ENCODE measurements at places on chromosomes 12 and 14. TPM values are rescaled to one million over a fixed set of nuclear protein-coding genes. Genes with fewer than 3 reads are reported as not detected.

DNA sequence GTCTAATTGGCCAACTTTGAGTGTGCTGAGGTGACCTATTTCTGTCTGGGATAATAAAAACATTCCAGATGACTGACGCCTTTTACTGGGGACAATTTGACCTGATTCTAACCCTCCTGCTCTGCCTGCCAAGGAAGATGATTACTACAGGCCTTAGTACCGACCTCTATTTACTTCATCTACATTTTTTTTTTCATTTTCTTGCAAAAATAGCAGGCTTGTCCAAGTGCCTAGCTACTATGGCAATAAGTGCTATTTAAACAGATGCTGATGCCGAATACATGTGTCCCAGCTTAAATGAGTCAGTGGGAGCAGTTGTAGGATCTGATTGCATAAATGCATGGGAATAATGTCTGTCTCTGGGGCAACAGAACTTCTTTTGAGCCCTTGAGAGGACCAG is 254.3 kb downstream of the RGS6 start:
- H3K4me1 ChIP-seq, result no peaks in the 10 kb centered on the region
- H3K4me3 ChIP-seq, result no peak overlapping the region
- H3K36me3 ChIP-seq, result no peaks in the 10 kb centered on the region
- H3K27me3 ChIP-seq, result no peaks in the 10 kb centered on the region
- H3K27ac ChIP-seq, result no peak overlapping the region

- peaks cover 61% of the 10 kb centered on the region for H3K4me1 ChIP-seq
- peak overlapping the region; percentile 79 for H3K27ac ChIP-seq
- peak; percentile 82 for DNase-seq
- H3K36me3 ChIP-seq, result no peaks in the 10 kb centered on the region
These were observed 1.2 kb upstream of the TNFAIP2 start for GRCh38 chr14:103121846-103122584.

DNA sequence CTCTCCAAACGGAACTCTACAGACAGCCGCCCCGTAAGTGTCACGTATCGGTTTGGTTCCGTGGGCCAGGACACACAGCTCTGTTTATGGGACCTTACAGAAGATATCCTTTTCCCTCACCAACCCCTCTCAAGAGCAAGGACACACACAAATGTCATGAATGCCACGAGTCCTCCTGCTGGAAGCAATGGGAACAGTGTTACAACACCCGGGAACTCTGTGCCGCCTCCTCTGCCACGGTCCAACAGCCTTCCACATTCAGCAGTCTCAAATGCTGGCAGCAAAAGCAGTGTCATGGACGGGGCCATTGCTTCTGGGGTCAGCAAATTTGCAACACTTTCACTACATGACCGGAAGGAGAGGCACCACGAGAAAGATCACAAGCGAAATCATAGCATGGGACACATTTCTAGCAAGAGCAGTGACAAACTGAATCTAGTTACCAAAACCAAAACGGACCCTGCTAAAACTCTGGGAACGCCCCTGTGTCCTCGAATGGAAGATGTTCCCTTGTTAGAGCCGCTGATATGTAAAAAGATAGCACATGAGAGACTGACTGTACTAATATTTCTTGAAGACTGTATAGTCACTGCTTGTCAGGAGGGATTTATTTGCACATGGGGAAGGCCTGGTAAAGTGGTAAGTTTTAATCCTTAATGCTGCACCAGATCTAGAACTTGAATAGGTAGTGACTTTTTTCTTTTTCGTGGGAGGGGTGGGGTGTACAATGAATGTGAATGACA is 69.7 kb downstream of the WDR20 start:
- DNase-seq, result peak; percentile 58
- peaks cover 12% of the 10 kb centered on the region for H3K4me1 ChIP-seq
- peak overlapping the region; percentile 43 for H3K27ac ChIP-seq
- H3K27me3 ChIP-seq, result no peaks in the 10 kb centered on the region

GRCh38 chr12:111761099-111761498 is 5.6 kb upstream of the ALDH2 start:
- no peak for DNase-seq
- no peak overlapping the region for H3K27ac ChIP-seq
- no peak overlapping the region for H3K4me3 ChIP-seq

DNA sequence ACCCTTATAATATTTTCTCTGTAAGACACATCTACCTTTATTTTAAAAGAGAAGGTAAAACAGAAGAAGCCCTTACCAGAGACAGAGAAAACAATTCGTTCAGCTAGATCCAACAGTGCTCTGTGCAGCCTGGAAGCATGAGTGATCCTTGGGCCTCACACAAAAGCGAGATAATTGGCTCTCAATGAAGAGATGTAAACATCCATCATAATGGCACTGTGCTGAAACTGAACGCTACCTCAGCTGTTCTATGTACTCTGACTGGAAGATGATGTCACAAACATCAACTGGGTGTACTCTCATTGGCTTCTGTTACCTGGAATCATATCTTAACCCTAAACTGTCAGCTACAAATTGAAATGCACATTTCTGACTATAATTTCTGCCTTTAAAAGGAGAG is at the start of gene MGAT4C:
MGAT4C (minus strand) TSS at position 229 of the 400 bp plus-strand sequence.
- no peaks in the 10 kb centered on the region for H3K4me1 ChIP-seq
- no peaks in the 10 kb centered on the region for H3K27me3 ChIP-seq
- no peak within 1 kb of the TSS for H3K4me3 ChIP-seq

DNA sequence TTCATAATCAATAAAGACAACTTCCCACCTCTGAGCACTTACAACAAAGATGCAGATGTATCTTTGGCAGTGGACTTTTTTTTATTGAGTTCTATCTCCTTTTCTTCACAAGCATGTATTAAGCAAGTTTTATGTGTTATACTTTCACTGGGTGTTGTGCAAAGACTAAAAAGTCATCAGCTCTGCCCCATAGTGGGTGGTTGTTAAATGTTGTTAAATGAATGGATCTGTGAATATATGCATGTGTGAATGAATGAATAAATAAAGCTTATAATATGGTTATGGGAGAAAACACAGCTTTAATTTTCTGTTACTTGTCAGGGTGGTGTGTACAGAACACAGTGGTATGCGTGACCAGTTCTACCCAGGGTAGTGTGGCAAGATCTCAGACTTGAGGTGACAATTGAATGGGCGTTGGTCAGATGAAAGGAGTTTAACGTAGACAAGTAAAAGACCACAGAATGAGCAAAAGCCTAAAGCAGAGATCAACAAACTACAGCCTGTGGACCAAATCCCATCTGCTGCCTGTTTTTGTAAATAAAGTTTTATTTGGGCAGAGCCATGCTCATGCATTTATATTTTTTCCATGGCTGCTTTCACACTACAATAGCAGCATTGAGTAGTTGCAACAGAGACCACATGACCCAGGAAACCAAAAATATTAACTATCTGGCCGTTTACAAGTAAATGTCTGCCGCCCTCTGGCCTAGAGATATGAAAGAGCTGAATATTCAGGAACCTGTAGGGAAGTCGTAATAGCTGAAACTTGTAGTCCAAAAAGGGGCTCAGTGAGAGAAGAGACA is 207.4 kb upstream of the EEA1 start:
- no peaks in the 10 kb centered on the region for H3K4me1 ChIP-seq
- no peak for DNase-seq
- H3K27me3 ChIP-seq, result no peaks in the 10 kb centered on the region
- H3K27ac ChIP-seq, result no peak overlapping the region

The AHNAK2 gene
- total RNA-seq, result 6.8 TPM

- H3K27me3 ChIP-seq, result no peaks in the 10 kb centered on the region
- no peaks in the 10 kb centered on the region for H3K4me1 ChIP-seq
- DNase-seq, result no peak
These were observed 51.8 kb downstream of the PELI2 start for GRCh38 chr14:56170028-56170427.

GRCh38 chr12:120583478-120584030 is 2.4 kb upstream of the POP5 start:
- peaks cover 11% of the 10 kb centered on the region for H3K36me3 ChIP-seq
- H3K27me3 ChIP-seq, result no peaks in the 10 kb centered on the region
- peaks cover 26% of the 10 kb centered on the region for H3K4me1 ChIP-seq
- no peak overlapping the region for H3K27ac ChIP-seq
- DNase-seq, result peak; percentile 86
- no peak overlapping the region for H3K4me3 ChIP-seq

DNA sequence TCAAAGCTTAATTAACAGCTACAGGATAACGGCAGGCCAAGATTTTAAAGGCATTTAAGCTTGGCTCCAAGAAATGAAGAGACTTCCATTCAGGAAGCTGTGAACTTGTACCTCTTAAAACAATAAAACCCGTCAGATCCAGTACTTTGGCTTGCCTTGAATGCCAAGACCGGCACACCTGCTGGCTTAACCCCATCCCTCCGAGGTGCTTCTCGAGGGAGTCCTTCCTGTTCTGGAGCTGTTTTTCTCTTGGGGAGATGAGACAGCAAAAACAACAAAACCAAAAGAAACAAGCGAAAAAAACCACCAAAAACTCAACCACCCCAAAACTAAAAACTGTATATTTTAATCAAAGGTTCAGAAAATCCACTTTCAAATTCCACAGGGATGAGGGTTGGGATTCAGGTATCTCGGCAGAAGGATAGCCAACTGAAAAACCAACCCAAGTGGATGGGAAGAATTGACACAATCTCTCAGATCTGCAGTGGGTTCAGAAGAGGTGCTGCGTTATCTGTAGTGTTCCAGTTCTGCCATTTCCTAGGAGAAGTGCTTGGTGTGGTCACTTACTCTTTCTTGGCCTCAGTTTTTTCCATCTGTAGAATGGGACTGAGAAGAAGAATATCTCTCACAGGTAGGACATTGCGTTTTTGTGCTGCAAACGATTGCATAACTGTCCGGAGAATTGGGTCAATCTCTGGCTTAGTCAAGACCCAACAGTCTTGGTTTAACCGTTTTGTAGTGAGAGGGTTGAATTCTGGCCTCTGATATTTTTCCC is 420.1 kb downstream of the VRK1 start:
- H3K36me3 ChIP-seq, result no peaks in the 10 kb centered on the region
- peaks cover 20% of the 10 kb centered on the region for H3K27me3 ChIP-seq
- H3K4me3 ChIP-seq, result no peak overlapping the region

The PPP1CC gene
- 144 TPM for total RNA-seq

DNA sequence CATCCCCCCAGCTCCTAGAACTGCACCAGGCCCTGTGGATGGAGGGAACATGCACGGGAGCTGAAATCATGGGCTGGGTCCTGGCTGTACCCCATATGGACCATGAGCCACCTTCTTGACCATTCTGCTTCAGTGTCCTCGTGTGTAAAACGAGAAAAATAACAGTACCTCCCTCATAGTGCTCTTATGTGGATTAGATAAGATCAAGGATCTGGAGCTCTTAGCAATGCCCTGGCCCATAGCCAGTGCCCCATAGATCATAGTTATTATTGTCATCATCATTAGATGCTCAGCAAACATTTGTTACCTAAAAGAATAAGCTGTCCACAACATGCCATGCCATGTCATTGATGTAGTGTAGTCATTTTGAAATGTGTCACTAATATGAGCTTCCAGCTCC is 71.3 kb downstream of the SYNE3 start:
- H3K4me3 ChIP-seq, result no peak overlapping the region
- no peak for DNase-seq
- peaks cover 24% of the 10 kb centered on the region for H3K36me3 ChIP-seq

GRCh38 chr12:69266036-69266635 is 26.8 kb downstream of the CPSF6 start:
- H3K4me3 ChIP-seq, result no peak overlapping the region
- H3K27me3 ChIP-seq, result no peaks in the 10 kb centered on the region
- no peak for DNase-seq
- peaks cover 7% of the 10 kb centered on the region for H3K4me1 ChIP-seq
- peaks cover 32% of the 10 kb centered on the region for H3K36me3 ChIP-seq
- H3K27ac ChIP-seq, result no peak overlapping the region

DNA sequence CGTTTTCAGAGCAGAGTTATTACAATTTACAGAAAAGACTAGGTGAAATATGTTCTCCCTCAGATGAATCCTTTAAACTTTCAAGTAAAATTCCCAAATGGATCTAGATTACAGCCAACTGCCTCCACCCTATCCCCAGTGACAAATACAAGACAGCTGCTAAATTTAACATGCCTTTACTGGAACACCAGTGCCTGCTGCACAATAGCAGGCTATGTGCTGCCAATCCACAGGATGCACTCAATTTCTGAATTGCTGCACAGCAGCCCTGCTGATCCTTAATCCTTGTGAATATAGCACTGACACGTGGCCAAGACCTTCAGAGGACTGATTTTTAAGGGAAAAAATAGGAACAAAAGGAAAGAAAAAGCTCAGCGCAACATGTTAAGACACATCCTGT is 128.9 kb downstream of the CCER1 start:
- DNase-seq, result no peak
- H3K27ac ChIP-seq, result no peak overlapping the region
- no peaks in the 10 kb centered on the region for H3K36me3 ChIP-seq
- H3K27me3 ChIP-seq, result no peaks in the 10 kb centered on the region
- H3K4me1 ChIP-seq, result no peaks in the 10 kb centered on the region

DNA sequence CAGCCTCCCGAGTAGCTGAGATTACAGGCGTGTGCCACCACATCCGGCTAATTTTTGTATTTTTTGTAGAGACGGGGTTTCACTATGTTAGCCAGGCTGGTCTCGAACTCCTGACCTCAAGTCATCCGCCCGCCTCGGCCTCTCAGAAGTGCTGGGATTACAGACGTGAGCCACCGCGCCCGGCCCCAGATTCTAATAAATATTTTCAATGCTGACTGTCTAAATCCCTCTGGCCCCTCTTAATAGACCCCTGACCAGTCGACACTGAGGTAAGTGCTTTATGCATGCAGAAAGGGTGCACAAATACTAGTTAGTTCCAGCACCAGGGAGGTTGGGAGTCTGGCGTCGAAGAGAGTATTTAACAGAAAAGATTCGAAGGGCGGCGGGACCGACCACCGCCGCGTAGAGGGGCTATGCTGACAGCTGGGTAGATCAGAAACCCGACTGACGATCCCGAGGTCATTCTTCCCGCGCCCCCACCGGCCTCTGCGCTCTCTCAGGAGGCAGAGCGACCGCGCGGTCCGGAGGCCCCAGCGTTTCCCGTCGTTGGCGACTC is 1.1 kb upstream of the SPATS2 start:
- H3K27ac ChIP-seq, result peak overlapping the region; percentile 93
- peak overlapping the region; percentile 90 for H3K4me3 ChIP-seq
- no peak for DNase-seq
- peaks cover 36% of the 10 kb centered on the region for H3K4me1 ChIP-seq
- no peaks in the 10 kb centered on the region for H3K36me3 ChIP-seq
- H3K27me3 ChIP-seq, result no peaks in the 10 kb centered on the region

- no peak overlapping the region for H3K4me3 ChIP-seq
- no peaks in the 10 kb centered on the region for H3K27me3 ChIP-seq
- no peaks in the 10 kb centered on the region for H3K36me3 ChIP-seq
- DNase-seq, result no peak
These were observed 294.5 kb downstream of the KSR2 start for GRCh38 chr12:117674313-117674712.

The GDF11 gene
- 7.6 TPM for total RNA-seq
